Heart right ventricle (tissue), 16 donors: ENCODE measurements at places on chromosomes 2 and 18. TPM values are rescaled to one million over a fixed set of nuclear protein-coding genes. Genes with fewer than 3 reads are reported as not detected.

ONECUT2 gene
- 0.53 TPM for total RNA-seq

HAT1 gene
- total RNA-seq = 25.0 TPM

IL1R2 gene
- total RNA-seq = 0.49 TPM

MATN3 gene
- not detected for total RNA-seq

DNA sequence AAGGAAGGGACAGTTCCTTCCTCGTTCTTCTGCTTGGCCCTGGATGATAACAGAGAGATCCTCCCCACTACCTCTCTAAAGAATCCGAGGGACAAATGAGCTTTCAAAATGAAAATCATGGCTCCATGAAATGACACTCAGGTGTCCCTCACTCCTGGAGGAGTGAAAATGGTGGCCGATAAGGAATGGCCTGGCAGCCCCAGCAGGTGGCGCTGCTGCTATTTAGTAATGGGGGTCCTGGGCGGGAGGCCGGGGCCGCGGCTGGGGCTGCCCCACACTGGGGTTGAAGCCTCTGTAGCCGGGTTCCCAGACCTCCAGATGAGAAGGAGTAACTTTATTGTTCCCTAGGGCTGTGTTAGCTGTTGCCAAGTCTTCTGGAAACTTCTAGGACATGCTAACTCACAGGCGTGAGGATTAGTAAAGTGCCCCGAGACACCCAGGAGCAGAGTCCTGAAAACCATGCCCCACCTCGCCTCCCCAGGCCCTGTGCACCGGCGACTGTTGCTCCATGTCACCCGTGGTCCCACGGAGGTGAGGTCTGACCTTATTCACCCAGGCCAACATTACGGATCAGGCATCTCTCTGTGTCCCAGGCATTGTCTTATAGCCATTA is 138.0 kb downstream of the CTIF start:
- H3K4me3 ChIP-seq = no peak overlapping the region
- H3K27me3 ChIP-seq = no peaks in the 10 kb centered on the region
- no peaks in the 10 kb centered on the region for H3K36me3 ChIP-seq
- H3K27ac ChIP-seq = peak overlapping the region; percentile 93
- peak; percentile 79 for DNase-seq

DNA sequence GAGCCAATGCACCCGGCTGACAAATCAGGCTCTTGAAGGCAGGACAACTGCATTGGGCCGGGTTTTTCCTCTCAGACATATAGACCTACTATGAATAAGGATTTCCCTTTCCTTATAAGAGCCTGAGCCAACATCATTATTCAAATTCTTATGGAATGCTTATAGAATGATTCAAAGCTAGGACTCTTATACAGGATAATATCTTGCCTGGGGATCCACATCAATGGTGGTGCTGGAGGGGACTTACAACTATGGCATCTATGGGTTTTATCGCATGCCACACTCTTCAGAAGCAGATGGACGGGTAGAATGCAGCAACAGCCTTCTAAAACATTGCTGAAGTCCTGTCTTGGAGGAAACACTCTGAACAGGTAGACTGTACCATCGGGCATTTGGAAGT is 296.8 kb upstream of the KYNU start:
- no peak overlapping the region for H3K27ac ChIP-seq
- no peak for DNase-seq
- no peaks in the 10 kb centered on the region for H3K4me1 ChIP-seq
- H3K27me3 ChIP-seq = no peaks in the 10 kb centered on the region

RSAD2 gene
- 5.7 TPM for total RNA-seq

PTPRN gene
- not detected for total RNA-seq

PCARE gene
- total RNA-seq = 0.20 TPM

DNA sequence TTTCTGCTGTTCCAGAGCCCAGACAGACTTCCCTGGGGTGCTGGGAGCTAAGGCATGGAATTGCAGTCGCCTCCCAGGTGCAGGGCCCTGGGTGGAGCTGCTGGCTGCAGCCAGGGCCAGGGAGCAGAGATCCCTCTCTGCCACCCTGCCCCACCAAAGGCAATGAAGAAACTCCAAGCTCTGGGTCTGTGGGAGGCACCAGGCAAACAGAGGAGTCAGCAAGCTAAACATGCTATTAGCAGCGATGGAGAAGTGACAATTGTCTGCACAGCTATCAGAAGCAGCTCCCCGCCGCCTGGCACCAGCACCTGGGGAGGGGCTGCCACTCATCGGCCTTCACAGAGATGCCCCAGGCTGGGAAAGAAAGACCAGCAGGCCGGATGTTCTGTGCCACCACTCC is 28.0 kb upstream of the COX5B start:
- no peaks in the 10 kb centered on the region for H3K36me3 ChIP-seq
- no peaks in the 10 kb centered on the region for H3K27me3 ChIP-seq
- no peak for DNase-seq
- no peak overlapping the region for H3K27ac ChIP-seq
